ENCODE measurements at places on chromosomes 4 and X. TPM values are rescaled to one million over a fixed set of nuclear protein-coding genes. Genes with fewer than 3 reads are reported as not detected.

DNA sequence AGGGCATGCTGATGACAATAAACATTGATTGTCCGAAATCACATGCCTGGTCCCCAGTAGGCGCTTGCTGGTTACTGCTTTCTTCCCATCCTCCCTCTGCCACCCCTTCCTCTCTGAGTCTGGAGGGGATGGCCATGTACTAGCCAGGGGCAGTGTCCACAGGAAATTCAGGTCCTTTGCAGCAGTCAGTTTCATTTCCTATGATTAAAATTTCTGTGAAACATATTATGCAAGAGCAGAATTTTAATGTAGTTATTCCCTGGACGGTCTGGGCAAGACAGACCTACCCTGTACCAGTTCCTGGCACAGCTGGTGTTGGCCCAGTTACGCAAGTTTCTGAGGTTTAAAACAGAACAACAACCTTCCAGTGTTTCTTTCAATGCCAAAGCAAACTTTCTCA, 28.2 kb upstream of the TLR2 start:
- no peak overlapping the region for H3K27ac ChIP-seq
- H3K27me3 ChIP-seq: peaks cover 4% of the 10 kb centered on the region

The KCNE5 gene
- 0.52 TPM for total RNA-seq

- H3K36me3 ChIP-seq: no peaks in the 10 kb centered on the region
- peaks cover 3% of the 10 kb centered on the region for H3K27me3 ChIP-seq
- no peak overlapping the region for H3K27ac ChIP-seq
- no peak overlapping the region for H3K4me3 ChIP-seq
- H3K4me1 ChIP-seq: peaks cover 7% of the 10 kb centered on the region
These were observed 275.4 kb upstream of the CPEB2 start for GRCh38 chr4:14726877-14727361.

DNA sequence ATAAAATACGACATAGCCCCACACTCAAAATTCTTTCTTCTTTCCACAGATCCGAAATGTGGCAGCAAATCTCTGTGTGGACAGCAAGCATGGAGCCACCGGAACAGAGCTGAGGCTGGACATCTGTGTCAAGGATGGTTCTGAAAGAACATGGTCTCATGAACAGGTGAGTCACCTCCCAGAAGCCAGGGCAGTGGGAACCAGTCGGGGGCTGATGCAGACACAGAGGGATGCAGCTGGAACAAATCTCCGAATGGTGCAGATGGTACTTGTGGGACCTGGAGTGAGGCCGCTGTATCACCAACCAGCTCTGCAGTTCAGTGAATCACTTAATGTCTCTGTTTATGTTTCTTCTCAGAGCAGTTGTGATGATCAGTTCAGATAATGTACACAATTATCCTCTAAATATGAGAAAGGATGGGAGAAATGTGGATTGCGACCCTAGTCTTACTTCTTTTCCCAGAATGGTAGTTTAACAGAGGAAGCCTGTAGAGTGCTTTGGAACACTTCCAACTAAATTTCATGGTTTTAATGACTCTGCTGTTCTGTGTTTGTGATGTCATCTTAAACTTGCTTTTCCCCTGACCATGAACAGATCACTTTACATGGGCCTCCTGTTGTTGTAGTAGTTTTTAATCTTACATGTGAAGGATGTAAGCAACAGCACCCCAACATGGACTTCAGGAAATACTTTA, 159.3 kb upstream of the GALNT7 start:
- peaks cover 3% of the 10 kb centered on the region for H3K27me3 ChIP-seq
- no peaks in the 10 kb centered on the region for H3K4me1 ChIP-seq
- no peak overlapping the region for H3K4me3 ChIP-seq
- H3K27ac ChIP-seq: no peak overlapping the region
- no peaks in the 10 kb centered on the region for H3K36me3 ChIP-seq

The GPM6B gene
- total RNA-seq: not detected

The AKAP4 gene
- total RNA-seq: not detected

DNA sequence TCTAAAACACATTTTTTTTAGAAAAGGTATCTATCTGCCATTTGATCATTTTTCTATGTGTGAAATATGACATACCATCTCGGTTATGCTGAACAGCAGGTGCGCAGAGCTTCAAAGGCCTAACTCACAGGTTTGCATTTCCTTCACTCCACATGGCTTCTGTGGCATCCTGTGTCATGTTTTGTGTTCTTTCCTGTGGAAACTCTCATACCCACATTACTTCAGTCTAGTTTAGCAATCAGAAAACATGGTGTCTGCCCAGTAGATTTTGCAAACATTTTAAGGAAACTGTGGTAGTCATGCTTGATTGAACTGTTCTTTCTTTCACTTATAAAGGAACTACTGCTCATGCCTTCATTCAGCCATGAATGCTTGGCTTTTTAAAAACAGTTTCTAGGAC, 11.3 kb upstream of the ARAP2 start:
- peak overlapping the region; percentile 81 for H3K4me3 ChIP-seq
- H3K4me1 ChIP-seq: peaks cover 47% of the 10 kb centered on the region
- peaks cover 3% of the 10 kb centered on the region for H3K36me3 ChIP-seq
- H3K27me3 ChIP-seq: no peaks in the 10 kb centered on the region

DNA sequence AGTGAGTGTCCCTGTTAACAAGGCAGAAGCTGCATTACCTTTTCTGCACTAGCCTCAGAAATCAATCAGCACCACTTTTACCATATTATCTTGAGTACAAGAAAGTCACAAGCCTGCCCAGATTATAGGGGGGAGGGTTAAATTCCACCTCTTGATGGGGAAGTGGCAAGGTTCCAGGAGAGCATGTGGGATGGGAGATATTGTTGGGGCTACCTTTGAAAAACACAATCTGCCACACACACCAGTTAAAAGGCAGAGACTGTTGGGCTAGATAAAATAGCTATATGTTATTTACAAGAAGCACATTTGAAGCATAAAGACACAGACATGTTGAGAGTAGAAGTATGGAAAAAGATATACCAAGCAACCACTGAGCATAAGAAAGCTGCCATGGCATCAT, 6.6 kb upstream of the AVPR2 start:
- DNase-seq: no peak
- peaks cover 16% of the 10 kb centered on the region for H3K4me1 ChIP-seq
- peaks cover 1% of the 10 kb centered on the region for H3K36me3 ChIP-seq
- H3K27ac ChIP-seq: no peak overlapping the region
- no peak overlapping the region for H3K4me3 ChIP-seq

- H3K36me3 ChIP-seq: no peaks in the 10 kb centered on the region
- no peak for DNase-seq
- H3K27me3 ChIP-seq: no peaks in the 10 kb centered on the region
- no peak overlapping the region for H3K27ac ChIP-seq
- H3K4me1 ChIP-seq: no peaks in the 10 kb centered on the region
These were observed 52.4 kb downstream of the CBLL2 start for GRCh38 chrX:22325096-22325495.

- DNase-seq: no peak
- no peaks in the 10 kb centered on the region for H3K27me3 ChIP-seq
- no peak overlapping the region for H3K4me3 ChIP-seq
- H3K27ac ChIP-seq: no peak overlapping the region
- no peaks in the 10 kb centered on the region for H3K36me3 ChIP-seq
These were observed 104.6 kb downstream of the NBDY start for GRCh38 chrX:56833626-56834025.

DNA sequence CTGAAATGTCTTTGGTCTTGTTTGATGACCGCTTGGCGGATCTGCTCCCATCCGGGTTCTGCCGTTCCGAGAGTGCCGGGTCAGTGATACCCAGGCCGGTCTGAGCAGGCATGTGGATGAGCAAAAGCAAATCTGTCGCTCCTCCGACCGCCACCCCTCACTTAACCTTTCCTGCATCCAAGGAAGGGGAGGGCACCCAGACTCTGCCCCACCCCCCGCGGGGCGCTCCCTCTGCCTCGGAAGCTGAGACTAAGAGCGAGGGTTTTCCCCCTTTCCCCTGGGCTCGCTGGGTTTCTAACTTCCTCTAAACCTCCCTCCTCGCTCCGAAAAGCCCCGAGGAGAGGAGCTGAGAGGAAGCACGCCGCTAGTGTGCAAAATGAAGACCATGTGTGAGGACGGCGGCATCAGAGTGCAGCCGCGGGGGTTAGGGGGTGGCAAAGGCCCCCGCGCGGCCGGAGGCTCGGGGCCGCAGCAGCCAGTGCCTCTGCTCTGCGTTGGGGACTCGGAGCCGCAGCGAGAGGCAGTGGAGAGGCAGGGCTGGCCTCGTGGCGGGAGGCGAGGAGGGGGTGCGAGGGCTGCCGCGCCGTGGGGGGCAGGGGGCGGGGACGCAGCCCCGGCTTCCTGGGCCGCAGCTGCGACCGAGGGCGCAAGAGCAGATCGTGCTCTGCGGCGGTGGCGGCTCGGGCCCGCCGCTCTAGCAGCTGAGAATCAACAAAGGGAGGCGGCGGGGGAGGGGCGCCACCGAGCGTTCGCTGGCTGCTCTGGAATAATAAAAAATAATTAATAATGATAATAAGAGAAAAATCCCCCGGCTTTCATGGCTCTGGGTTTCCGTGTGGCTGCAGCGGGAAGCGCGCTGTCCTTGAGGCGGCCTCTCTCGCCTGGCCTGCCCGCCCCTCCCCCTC, 55.8 kb upstream of the BCOR start:
- peaks cover 12% of the 10 kb centered on the region for H3K4me1 ChIP-seq
- H3K36me3 ChIP-seq: no peaks in the 10 kb centered on the region
- H3K27me3 ChIP-seq: peaks cover under 1% of the 10 kb centered on the region
- H3K4me3 ChIP-seq: peak overlapping the region; percentile 81
- DNase-seq: peak; percentile 40

The GAGE13 gene
- total RNA-seq: not detected

The MAGEC1 gene
- not detected for total RNA-seq

GRCh38 chr4:152117933-152118507, 357.2 kb upstream of the GATB start:
- no peak overlapping the region for H3K27ac ChIP-seq
- DNase-seq: no peak
- peaks cover 1% of the 10 kb centered on the region for H3K27me3 ChIP-seq
- no peak overlapping the region for H3K4me3 ChIP-seq
- H3K36me3 ChIP-seq: peaks cover 12% of the 10 kb centered on the region
- peaks cover 45% of the 10 kb centered on the region for H3K4me1 ChIP-seq

DNA sequence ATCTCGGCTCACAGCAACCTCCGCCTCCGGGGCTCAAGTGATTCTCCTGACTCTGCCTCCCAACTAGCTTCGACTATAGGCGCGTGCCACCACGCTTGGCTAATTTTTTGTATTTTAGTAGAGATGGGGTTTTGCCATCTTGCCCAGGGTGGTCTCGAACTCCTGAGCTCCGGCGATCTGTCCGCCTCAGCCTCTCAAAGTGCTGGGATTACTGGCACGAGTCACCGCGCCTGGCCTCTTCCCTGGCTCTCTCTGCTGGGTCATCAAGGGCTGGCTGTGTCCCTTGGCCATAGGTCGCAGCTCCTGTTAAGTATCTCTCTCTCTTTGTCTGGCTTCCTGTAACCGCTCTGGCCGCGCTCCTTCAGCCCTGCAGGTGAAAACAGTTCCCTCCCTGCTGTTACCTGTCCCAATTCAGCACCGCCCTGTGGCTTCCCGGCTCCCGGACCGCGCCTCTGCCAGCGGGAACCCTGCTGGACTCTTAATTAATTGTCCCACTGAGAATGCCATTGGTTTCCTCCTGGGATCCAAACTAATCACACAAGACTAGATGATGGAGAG, 1.3 kb upstream of the RGS12 start:
- DNase-seq: no peak
- peaks cover 6% of the 10 kb centered on the region for H3K4me1 ChIP-seq
- H3K27me3 ChIP-seq: peaks cover 46% of the 10 kb centered on the region
- H3K27ac ChIP-seq: peak overlapping the region; percentile 72

- no peak for DNase-seq
- no peak overlapping the region for H3K4me3 ChIP-seq
These were observed 14.5 kb upstream of the ENPP6 start for GRCh38 chr4:184232202-184232601.

- no peaks in the 10 kb centered on the region for H3K27me3 ChIP-seq
- DNase-seq: no peak
- peaks cover 18% of the 10 kb centered on the region for H3K36me3 ChIP-seq
- peak overlapping the region; percentile 100 for H3K4me3 ChIP-seq
These were observed 3.9 kb downstream of the HCFC1 start for GRCh38 chrX:153967536-153968224.

GRCh38 chr4:74431113-74431826, 13.7 kb upstream of the AREG start:
- no peak overlapping the region for H3K27ac ChIP-seq
- no peak for DNase-seq
- H3K27me3 ChIP-seq: peaks cover 4% of the 10 kb centered on the region
- no peaks in the 10 kb centered on the region for H3K4me1 ChIP-seq
- no peaks in the 10 kb centered on the region for H3K36me3 ChIP-seq

- peak; percentile 96 for DNase-seq
- peak within 1 kb of the TSS; percentile 53 for H3K27ac ChIP-seq
- peaks cover 32% of the 10 kb centered on the region for H3K4me1 ChIP-seq
These were observed at the start of gene COMMD8 for GRCh38 chr4:47463235-47463956. TSS of gene COMMD8 (minus strand) at chr4:47463702. CDS start at chr4:47463651, 51 bp downstream.

GRCh38 chr4:67580577-67580976, 22.1 kb downstream of the STAP1 start:
- H3K27me3 ChIP-seq: no peaks in the 10 kb centered on the region
- DNase-seq: no peak
- peaks cover 40% of the 10 kb centered on the region for H3K36me3 ChIP-seq
- peak overlapping the region; percentile 63 for H3K4me3 ChIP-seq
- H3K27ac ChIP-seq: peak overlapping the region; percentile 91

The BRS3 gene
- total RNA-seq: not detected

DNA sequence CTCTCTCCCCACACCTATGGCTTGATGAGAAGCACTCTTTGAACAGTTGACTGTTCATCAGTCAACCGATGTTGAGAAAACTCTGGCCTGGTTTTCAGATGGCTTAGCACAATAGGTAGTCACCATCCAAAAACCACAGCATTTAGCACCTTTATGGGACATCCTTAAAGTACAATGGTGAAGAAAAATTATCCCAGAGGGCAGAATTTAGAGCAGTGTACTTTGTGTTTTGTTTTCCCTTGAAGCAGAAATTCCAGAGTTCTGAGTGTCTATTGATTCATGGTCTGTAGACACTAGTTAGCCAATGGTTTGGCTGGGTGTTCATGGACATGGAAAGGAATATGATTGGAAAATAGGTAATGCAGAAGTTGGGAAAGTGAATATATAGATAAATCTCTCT, 487.0 kb downstream of the PDHA2 start:
- no peaks in the 10 kb centered on the region for H3K27me3 ChIP-seq
- no peak for DNase-seq
- no peaks in the 10 kb centered on the region for H3K4me1 ChIP-seq
- H3K36me3 ChIP-seq: no peaks in the 10 kb centered on the region
- no peak overlapping the region for H3K4me3 ChIP-seq

The MAOA gene
- total RNA-seq: 0.54 TPM

DNA sequence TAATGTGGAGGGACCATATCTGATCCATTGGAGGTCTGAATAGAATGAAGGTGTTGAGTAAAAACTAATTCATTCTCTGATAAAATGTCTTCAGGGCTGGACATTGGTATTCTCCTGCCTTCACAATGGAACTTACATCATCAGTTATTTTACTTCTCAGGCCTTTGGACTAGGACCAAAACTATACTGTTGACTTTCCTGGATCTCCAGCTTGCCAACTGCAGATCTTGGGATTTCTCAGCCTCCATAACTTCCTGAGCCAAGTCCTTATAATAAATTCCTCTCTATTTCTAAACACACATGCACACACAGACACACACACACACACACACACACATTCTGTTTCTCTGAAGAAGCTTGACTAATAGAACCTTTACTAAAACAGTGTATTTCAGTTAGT, 1858.6 kb upstream of the ADGRL3 start:
- DNase-seq: no peak
- H3K27ac ChIP-seq: no peak overlapping the region
- H3K4me3 ChIP-seq: no peak overlapping the region
- H3K27me3 ChIP-seq: no peaks in the 10 kb centered on the region
- H3K36me3 ChIP-seq: no peaks in the 10 kb centered on the region
- H3K4me1 ChIP-seq: no peaks in the 10 kb centered on the region

The PACRGL gene
- total RNA-seq: 17.6 TPM

The ADH4 gene
- not detected for total RNA-seq

GRCh38 chr4:184163813-184164212, 53.9 kb downstream of the ENPP6 start:
- peak; percentile 9 for DNase-seq
- no peak overlapping the region for H3K27ac ChIP-seq
- H3K36me3 ChIP-seq: no peaks in the 10 kb centered on the region
- no peak overlapping the region for H3K4me3 ChIP-seq
- H3K4me1 ChIP-seq: peaks cover 5% of the 10 kb centered on the region
